ENCODE measurements at places on chromosomes 5 and 9. TPM values are rescaled to one million over a fixed set of nuclear protein-coding genes. Genes with fewer than 3 reads are reported as not detected.

TTC23L gene
- not detected for total RNA-seq

C9orf50 gene
- total RNA-seq, result not detected

ZNF462 gene
- total RNA-seq, result 6.5 TPM

PCAT7 gene
- total RNA-seq, result not detected

TMOD1 gene
- 0.18 TPM for total RNA-seq

ARHGEF28 gene
- total RNA-seq, result 6.0 TPM

RXRA gene
- total RNA-seq, result 31.1 TPM
